Omental fat pad (tissue), 4 donors: ENCODE measurements at places on chromosomes 2 and 18.

- DNase-seq: no peak
Measured at GRCh38 chr18:23856466-23857163, 157.9 kb upstream of the TTC39C start.

- DNase-seq: no peak
Measured at GRCh38 chr2:171482308-171482707, 40.0 kb upstream of the CYBRD1 start.

GRCh38 chr2:219058541-219059374, 2.0 kb downstream of the IHH start:
- no peak for DNase-seq

- DNase-seq: no peak
Measured at GRCh38 chr2:81658227-81658626, 1353.7 kb upstream of the LRRTM1 start.

GRCh38 chr2:133713049-133713580, 144.9 kb upstream of the NCKAP5 start:
- DNase-seq: no peak

GRCh38 chr2:218259099-218259961, 1.5 kb upstream of the GPBAR1 start:
- no peak for DNase-seq

GRCh38 chr2:37867166-37867565, 57.9 kb upstream of the RMDN2 start:
- no peak for DNase-seq

DNA sequence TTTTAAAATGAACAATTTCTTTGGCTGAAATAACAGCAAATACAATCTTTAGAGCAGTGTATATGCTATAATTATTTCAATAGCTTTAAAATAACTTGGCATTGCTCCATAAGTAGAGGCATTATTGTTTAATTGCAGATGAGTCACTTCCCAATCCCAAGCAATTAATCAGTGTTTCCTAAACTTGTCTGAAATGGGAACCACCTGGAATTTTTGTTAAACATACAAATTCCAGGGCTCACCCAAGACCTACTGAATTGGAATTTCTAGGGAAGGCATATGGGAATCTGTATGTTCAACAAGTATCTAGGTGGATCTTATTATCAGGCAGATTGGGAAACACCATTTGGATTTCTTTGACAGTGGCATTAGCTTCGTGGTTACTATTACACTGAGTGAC, 27.1 kb upstream of the FMNL2 start:
- no peak for DNase-seq

DNA sequence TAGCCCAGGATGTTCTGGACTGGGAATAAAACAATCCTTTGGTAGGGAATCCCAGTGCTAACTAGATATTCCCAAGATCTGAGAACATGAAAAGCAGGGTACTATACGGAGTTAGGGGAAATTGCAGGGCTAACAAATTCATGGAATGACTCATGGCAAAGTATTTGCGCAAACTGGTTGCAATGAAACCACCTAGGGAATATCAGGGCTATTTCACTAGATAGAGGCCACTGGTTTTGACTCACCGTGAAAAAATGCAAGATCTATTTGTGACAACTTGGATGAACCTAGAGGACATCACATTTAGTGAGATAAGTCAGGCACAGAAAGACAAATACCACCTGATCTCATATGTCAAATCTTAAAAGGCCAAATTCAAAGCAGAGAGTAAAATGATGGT, 233.3 kb downstream of the MBD2 start:
- DNase-seq: no peak

- DNase-seq: no peak
Measured at GRCh38 chr2:218180467-218181114, 13.8 kb upstream of the CXCR1 start.
